ENCODE measurements at places on chromosomes 2 and 18.

- DNase-seq: no peak
Observed at GRCh38 chr2:75146606-75147332, 52.6 kb downstream of the TACR1 start.

- DNase-seq: no peak
Observed at GRCh38 chr2:109256921-109257320, 127.9 kb downstream of the SH3RF3 start.

DNA sequence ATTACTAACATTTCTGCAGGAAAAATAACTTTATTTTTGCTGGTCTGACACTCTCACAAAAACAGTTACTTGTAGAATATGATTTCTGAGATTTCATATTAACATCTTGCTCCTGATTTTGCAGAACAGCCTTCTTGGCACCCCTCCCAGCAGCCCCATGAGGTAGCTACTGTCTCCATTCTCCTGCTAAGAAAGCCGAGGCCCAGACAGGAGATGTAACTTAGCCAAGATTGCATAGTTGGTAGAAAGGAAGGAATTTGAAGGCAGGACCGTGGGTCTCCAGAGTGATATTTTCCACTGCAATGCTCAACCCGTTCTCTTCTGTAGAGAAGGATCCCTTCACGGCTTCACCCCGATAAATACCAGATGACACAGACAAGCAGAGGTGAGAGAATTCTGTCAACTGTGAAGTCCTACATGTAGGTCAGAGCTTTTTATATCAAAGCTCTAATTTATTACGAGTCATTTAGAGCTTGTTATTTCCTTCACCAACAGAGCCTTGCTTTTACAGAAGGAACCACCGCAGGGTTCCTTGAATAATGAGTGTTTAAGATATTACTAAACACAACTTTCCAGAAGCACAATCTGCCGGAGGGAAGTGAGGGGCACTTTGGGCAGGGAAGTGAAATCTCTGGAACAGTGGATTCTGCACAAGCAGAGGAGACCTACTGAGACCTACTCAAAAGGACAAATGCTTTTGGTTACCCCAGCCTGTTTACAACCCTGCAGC is 48.0 kb upstream of the MYCN start:
- no peak for DNase-seq

DNA sequence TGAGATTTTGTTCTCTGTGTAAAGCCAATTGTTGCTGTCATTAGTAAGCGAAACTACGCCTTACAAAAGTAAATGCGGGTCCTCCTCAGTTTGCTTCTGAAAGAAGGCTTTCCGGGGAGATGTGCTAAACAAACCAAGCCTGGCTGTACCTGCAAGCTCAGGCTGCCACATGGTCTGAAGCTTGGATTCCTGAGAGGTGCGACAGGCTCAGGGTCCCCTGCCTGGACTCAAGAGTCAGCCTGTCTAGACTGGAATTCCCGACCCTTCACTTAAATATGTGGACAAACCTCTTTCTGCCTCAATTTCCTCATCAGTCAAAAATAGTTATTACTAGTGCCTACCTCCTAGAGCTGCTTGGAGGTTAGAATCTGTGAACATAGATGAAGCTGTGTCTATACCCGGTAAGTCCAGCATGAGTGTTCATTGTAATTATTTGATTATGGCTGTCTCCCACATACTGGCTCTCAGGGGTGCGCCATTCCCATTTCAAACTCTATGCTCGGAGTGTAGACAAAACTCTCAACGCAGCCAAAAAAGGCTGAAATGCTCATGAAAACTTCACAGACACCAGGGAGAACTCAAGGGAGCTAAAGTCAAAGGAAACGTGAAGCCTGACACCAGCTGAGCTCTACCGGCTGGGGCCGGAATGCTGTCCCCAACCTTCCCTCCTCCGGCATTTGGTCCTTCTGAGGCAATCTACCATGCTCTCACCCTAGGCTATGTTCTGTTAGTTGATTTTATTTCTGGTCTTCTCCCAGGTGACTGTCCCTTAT is 31.4 kb downstream of the SOWAHC start:
- DNase-seq: no peak

DNA sequence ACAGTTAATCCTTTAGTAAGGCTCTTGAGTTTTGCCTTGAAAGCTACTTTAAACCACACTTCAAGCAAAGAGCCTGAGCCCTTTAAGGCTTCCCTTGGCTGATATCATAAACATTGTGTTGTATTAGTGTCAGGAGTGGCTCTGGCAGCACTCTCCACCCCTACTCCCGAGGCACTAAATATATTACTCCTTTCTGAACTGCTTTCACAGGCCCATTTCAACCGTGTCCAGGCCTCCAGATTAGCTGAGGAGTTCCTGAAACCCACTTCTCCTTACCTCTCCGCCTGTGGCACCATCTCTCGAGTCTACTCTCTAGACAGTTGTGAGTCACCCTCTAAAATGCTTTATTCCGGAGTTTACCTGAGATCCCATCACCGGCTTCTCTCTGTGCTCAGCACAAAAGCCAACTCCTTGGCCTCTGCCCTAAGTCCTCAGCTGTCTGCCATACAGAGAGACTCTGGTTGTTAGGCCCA is 14.4 kb upstream of the STON1 start:
- no peak for DNase-seq

DNA sequence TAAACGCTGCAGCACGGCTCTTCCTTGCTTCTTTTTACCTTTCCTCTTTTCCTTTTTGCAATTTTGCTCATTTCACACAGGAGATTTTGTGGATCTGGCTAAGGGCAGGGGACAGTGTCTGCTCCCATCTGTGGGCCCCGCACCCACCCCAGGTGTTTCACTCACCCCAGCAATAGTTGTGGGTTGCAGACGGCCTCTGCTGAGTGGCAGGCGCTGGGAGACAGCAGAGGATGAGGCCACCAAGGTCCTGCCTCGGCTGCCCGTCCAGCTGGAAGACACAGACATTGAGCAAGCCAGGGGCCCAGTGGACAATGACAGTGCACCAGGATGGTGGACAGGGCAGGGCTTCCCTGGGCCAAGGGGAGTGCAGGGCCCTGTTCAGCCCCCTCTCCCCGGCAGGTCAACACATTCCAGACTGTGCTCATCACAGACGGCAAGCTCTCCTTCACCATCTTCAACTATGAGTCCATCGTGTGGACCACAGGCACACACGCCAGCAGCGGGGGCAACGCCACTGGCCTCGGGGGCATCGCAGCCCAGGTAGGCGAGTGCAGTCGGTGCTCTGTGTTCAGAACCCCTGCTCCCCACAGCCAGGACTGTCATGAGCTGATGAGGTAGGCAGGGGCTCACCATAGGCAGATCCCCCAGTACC is 35.0 kb downstream of the SNED1 start:
- DNase-seq: no peak

GRCh38 chr2:217223222-217223930 is 363.5 kb upstream of the TNP1 start:
- DNase-seq: no peak

GRCh38 chr2:170017860-170018532 is 160.0 kb upstream of the MYO3B start:
- DNase-seq: no peak

- no peak for DNase-seq
Observed at GRCh38 chr2:65700720-65701119, 268.3 kb upstream of the SPRED2 start.

DNA sequence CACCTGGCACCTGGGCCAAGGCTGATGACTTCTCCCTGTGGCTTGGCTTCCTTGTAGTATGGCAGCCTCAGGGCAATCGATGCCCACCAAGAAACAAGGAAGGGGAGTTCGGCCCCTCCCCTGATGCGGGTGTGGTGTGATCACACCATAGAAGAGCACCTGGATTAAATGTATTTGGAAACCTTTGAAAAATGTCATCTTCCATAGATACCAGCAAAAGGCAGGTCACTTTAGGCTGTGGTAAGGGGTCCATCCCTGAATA is 198.2 kb downstream of the CYP26B1 start:
- no peak for DNase-seq

DNA sequence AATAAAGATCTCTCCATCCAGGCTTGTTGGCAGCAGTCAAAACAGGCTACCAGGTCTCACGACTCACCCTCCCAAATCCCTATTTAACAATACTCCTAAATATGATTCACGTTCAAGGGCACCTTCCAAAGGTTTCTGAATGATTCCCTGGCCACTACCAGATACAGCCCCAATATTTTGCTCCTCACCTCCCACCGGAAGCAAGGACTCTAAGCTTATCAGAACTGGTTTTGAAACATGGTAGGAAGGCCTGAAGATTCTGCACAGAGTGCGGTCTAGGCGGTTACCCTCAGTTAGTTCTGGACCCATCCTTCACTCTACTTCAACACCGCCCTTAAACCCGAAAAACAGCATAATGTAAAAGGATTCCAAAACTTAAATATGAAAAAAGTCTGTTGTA is 5.2 kb downstream of the PPP4R1 start:
- DNase-seq: no peak

- DNase-seq: no peak
Observed at GRCh38 chr2:209977386-209978239, 24.8 kb upstream of the RPE start.

DNA sequence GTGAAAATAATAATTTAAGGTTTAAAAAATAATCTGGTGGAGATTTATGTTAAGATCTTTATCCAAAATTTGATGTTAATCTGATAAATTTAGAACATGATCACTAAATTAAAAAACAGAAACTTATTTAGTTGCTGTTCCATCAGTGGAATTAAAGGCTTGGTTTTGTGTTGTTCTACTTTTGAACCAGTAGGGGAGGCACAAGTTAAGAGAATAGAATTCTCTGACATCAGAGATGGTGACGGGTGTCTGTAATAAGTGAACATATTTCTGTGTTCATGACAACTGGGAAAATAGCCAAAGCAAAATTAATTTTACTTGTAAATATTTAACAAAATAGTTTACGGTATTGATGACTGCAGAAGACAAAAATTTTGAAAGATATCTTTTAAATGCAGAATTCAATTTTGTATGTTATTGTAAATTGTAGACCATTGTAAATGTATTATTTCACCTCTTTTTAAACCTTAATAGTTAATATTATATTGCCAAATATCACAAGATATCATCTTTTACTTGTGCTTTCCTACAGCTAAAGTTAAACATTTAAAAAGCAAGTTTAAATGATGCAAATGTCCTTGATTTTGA is 106.0 kb downstream of the UBR3 start:
- DNase-seq: no peak

DNA sequence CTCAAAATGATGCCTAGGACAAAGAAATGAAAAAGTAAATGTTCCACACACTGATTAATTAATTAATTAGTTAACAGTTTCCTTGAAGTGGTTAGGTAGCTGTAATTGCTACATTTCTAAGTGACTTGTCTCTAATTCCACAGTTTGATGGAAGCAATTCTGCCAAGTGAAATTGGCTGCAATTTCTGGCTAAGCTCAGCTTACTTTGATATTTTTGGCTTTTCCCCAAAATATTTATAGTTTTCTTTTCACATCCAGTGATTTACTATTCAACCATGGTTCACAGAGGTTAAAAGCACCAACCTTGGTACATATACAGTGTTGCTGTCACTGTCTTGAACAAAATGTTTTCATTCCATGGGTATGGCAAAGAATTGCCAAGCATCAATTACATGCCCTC is 459.5 kb upstream of the CDH20 start:
- DNase-seq: no peak

DNA sequence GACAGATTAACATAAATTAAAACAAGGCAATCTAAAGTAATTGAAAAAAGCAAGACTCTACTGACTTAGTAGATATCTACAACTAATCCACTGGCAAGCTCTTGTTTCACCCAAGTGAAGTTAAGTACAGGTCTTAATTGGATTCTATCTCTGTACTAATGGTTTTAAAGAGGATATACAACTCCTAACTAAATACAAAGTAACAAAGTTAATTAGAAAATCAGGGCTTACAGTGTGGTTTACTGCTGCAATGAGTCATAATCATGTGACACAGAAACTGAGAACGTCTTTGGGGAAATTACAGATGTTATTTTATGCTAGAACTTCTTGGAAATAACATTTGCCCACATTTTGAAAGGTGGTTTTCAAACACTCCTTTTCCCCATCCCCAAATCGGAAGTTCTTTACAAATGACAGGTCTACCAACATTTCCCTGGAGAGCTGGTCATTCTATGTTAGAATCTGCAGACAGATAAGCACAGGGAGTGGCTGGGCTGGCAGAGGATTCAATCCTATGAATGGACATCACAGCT is 245.3 kb downstream of the STK39 start:
- DNase-seq: no peak

- DNase-seq: no peak
Observed at GRCh38 chr2:100650151-100650550, 87.4 kb downstream of the PDCL3 start.

DNA sequence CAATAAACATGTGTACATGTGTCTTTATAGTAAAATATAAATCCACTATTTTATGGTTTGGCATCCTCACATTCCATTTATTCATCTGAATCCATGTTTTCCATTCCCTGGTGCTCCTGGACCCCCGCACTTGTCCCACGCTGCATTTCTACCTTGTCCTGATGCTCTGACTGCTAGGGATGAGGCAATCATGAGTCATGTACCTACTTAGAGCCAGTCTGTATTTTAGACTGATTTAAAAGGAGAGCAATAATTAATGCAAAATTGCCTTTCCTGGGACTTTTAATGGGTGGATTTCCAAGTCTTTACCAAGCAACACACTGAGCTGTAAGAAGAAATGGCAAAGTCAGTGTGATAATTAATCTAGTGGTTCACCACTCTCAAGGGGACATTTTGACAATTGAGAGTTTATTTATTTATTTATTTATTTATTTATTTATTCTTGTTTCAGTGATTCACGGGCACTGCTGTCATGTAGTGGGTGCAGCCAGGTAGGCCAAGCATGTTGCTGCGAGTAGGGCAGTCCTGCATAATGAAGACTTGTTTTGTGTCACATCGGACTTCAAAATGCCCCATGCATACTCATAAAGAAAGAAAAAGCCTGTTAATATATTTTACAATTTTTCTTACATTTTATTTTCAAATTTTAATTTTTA is 419.3 kb upstream of the VWC2L start:
- DNase-seq: no peak

GRCh38 chr2:120939595-120940318 is 204.1 kb downstream of the GLI2 start:
- no peak for DNase-seq

DNA sequence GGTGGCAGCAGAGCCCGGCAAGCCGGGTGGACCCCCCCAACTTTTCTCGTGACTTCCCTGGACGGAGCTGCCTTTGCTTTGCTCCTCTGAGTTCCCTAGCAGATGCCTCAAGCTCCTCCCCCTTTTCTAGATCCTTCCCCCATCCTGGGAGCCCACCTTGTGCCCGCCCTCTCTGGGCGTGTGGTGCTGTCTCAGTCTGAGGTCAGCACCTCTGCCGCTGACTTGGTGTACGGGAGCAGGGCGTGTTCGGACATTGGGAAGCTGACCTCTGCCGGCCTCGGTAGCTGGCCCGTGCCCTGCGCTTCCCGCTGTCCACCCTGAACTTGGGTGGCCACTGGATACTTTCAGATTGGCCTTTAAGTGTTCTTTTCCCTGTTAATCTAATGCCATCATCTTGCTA is 19.6 kb upstream of the ESPNL start:
- DNase-seq: no peak

DNA sequence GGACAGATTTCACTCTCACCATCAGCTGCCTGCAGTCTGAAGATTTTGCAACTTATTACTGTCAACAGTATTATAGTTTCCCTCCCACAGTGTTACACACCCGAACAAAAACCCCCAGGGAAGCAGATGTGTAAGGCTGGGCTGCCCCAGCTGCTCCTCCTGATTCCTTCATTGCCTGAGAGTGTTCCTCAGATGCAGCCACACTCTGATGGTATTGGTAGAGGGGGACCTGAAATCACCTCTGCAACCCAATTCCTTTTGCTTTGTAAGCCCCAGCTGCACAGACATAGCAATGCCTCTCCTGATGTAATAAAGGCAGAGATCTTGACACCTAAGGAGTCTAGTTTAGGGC is 1529.8 kb downstream of the RPIA start:
- no peak for DNase-seq
